ENCODE measurements at places on chromosomes 3 and 15. TPM values are rescaled to one million over a fixed set of nuclear protein-coding genes. Genes with fewer than 3 reads are reported as not detected.

Gene CYP11A1
- not detected for total RNA-seq

Gene NXPE3
- total RNA-seq, result 18.7 TPM

Gene ATP13A5
- total RNA-seq, result not detected

Gene TMEM207
- not detected for total RNA-seq

Gene FOXB1
- total RNA-seq, result not detected

Gene GUCA1C
- not detected for total RNA-seq

Gene CLDN1
- total RNA-seq, result 0.59 TPM

Gene SLC6A11
- total RNA-seq, result not detected

Gene SLMAP
- total RNA-seq, result 48.4 TPM

Gene LRRIQ4
- total RNA-seq, result not detected

Gene PAQR5
- total RNA-seq, result 3.3 TPM

Gene FEZF2
- not detected for total RNA-seq

Gene GNAT1
- not detected for total RNA-seq

Gene ZBED2
- total RNA-seq, result not detected

Gene SAMMSON
- 0.48 TPM for total RNA-seq

Gene ITPKA
- total RNA-seq, result 9.2 TPM

Gene ECE2
- not detected for total RNA-seq

Gene ANXA2
- total RNA-seq, result 4,077 TPM

Gene BLM
- 12.9 TPM for total RNA-seq

Gene DET1
- 6.5 TPM for total RNA-seq

Gene FAH
- 172 TPM for total RNA-seq

Gene C3orf85
- total RNA-seq, result not detected

Gene SEMA3B
- 5.6 TPM for total RNA-seq

Gene CASR
- total RNA-seq, result not detected

Gene LDHAL6B
- not detected for total RNA-seq

Gene PLSCR5
- total RNA-seq, result not detected
